ENCODE measurements at places on chromosomes 7 and 10. TPM values are rescaled to one million over a fixed set of nuclear protein-coding genes. Genes with fewer than 3 reads are reported as not detected.

Gene CYP2C19
- total RNA-seq = not detected

Gene ENKUR
- total RNA-seq = not detected

Gene HTR5A
- not detected for total RNA-seq

Gene KIF20B
- 2.4 TPM for total RNA-seq

Gene FAM180A
- 121 TPM for total RNA-seq

Gene ACTR3C
- 0.11 TPM for total RNA-seq

DNA sequence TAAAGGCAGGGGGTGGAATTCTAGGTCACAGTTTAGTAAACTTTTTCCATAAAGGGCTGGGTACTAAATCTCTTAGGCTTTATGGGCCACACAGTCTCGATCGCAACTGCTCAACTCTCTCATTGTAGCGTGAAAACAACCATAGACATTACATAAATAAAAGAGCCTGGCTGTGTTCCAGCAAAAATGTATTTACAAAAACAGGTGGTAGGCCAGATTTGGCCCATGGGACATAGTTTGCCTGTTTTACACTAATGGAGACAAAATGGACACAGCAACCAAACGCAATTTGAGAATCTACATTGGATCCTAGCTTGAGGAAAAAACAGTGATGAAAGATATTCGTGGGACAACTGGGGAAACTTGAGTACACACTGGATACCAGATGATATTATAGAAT is 23.2 kb upstream of the MALSU1 start:
- H3K27ac ChIP-seq = no peak overlapping the region
- H3K4me3 ChIP-seq = no peak overlapping the region
- no peaks in the 10 kb centered on the region for H3K27me3 ChIP-seq
- no peak for DNase-seq
- peaks cover 6% of the 10 kb centered on the region for H3K36me3 ChIP-seq

DNA sequence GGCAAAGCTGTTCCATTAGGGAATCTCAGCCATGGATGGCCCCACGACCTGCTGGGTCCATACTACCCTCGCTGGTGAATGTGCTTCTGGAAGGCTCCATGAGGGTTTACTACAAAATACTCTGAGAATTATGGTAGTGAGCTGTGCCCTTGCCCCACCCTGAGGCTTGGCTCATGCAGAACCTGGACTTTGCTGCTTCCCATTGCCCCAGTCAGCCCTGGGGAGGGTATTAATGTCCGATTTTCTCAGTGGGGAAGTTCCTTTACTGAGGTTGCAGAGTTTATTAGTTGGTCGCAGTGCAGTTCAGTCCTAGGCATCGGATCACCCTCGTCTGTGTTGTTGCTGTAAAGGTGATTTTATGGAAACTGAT is 310.1 kb downstream of the WDR37 start:
- H3K4me3 ChIP-seq = no peak overlapping the region
- H3K36me3 ChIP-seq = no peaks in the 10 kb centered on the region
- DNase-seq = no peak
- H3K4me1 ChIP-seq = no peaks in the 10 kb centered on the region

- peaks cover 6% of the 10 kb centered on the region for H3K27me3 ChIP-seq
- no peaks in the 10 kb centered on the region for H3K4me1 ChIP-seq
- no peak for DNase-seq
- no peak overlapping the region for H3K27ac ChIP-seq
- no peak overlapping the region for H3K4me3 ChIP-seq
Measured at GRCh38 chr7:77498659-77499379, 38.3 kb upstream of the PTPN12 start.

GRCh38 chr7:31874631-31875386 is 187.8 kb downstream of the PPP1R17 start:
- no peak overlapping the region for H3K4me3 ChIP-seq
- no peaks in the 10 kb centered on the region for H3K36me3 ChIP-seq
- no peaks in the 10 kb centered on the region for H3K27me3 ChIP-seq

DNA sequence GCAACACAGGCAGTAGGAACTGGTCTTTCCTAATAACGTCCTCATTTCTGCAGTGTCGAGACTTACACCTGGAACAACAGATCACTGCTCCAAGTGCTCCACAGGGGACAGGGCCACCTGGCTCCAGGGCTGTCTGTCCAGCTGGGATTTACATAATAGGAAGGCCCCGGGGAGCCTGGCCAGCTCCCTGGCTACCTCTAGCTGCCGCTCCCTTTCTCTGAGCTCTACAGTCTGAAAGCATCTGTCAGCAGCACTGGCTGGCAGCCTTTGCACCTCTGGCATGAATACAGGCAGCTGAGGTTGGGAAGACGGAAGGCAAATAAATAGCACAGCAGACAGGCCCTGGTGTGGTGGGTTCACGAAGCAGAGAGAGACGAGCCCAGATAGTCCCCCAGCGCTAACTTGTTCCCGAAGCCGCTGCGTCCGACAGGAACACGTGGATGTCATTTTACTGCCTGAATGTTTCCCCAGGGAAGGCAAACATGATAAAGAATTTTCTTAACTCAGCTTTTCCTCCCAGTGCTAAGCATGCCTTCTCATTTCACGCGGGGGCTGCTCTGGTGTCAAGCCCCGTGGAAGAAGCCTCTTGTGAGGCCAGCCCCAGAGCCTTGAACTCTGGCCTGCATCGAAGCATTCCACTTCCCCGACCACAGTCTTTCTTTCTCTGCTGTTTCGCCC is 105.4 kb downstream of the ITIH5 start:
- H3K4me3 ChIP-seq = peak overlapping the region; percentile 51
- no peaks in the 10 kb centered on the region for H3K4me1 ChIP-seq
- no peak for DNase-seq
- no peaks in the 10 kb centered on the region for H3K36me3 ChIP-seq
- H3K27me3 ChIP-seq = no peaks in the 10 kb centered on the region

- H3K4me3 ChIP-seq = peak overlapping the region; percentile 19
- peaks cover 2% of the 10 kb centered on the region for H3K4me1 ChIP-seq
- no peak overlapping the region for H3K27ac ChIP-seq
- no peaks in the 10 kb centered on the region for H3K27me3 ChIP-seq
- no peaks in the 10 kb centered on the region for H3K36me3 ChIP-seq
Measured at GRCh38 chr7:36999626-37000485, 275.6 kb upstream of the AOAH start.
